Fibroblast of lung (primary cell): ENCODE measurements at places on chromosomes 11 and 22. TPM values are rescaled to one million over a fixed set of nuclear protein-coding genes. Genes with fewer than 3 reads are reported as not detected.

GTSE1 gene
- total RNA-seq: 0.26 and 2.0 TPM in 2 replicates

ACR gene
- not detected in 2 replicates for total RNA-seq

DNA sequence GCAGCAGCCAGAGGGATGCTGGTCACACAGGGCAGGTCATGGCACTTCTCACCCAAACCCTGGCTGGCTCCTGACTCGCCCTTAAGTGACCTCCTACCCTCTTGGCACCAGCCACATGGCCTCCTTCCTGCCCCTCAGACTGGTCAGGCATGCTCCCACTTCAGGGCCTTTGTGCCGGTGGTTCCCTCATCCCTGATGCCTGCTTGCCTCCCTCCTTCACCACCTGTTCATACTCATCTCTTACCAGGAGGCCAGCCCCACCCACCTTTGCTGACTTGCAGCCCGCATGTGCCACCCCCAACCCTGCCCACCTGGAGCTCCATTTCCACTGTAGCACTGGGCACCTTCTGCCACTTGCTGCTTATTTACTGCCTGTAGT, 20.1 kb downstream of the GNAZ start:
- H3K27ac ChIP-seq: no peak overlapping the region
- H3K4me3 ChIP-seq: no peak overlapping the region
- H3K27me3 ChIP-seq: no peaks in the 10 kb centered on the region
- no peaks in the 10 kb centered on the region for H3K4me1 ChIP-seq
- H3K36me3 ChIP-seq: no peaks in the 10 kb centered on the region
- no peak for DNase-seq

DNA sequence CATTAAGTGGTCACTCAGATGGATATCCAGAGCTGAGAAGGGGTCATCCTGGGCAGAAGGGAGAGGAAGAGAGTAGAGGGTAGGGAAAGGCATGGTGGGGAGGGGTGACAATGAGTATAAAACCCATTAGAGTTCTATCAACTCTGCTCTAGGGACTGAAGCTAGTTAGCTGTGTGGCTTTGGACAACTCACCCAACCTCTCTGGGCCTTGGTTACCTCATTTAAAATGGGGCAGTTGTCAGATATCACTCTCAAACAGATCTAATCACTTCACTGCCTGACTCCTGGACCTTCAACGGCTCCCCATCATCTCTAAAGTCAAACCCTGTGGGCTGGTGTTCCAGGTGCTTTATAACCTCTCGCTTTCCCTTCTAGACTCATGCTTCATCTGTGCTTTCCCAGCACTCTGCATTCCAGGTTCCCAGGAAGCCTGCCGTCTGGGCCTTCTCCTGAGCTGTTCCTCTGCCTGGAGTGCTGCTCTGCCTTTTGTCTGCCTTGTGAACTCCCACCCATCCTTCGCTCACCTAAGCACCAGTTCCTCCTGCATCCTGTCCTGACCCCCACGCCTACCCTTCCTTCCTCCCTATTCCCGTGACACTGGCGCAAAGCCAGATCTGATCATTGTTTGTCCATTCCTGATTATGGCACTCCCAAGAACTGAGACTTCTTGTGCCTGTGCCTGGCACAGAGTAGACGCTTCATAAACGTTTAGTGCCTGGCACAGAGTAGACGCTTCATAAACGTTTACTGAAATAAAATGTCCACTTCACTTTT, 22.3 kb upstream of the KCNJ11 start:
- no peaks in the 10 kb centered on the region for H3K36me3 ChIP-seq
- no peaks in the 10 kb centered on the region for H3K4me1 ChIP-seq
- no peak for DNase-seq
- no peak overlapping the region for H3K27ac ChIP-seq

GRCh38 chr22:24189249-24190158, 8.2 kb downstream of the SUSD2 start:
- H3K4me1 ChIP-seq: peaks cover 6% of the 10 kb centered on the region
- no peaks in the 10 kb centered on the region for H3K27me3 ChIP-seq
- H3K27ac ChIP-seq: no peak overlapping the region
- peak; percentile 38 for DNase-seq
- no peak overlapping the region for H3K4me3 ChIP-seq

DNA sequence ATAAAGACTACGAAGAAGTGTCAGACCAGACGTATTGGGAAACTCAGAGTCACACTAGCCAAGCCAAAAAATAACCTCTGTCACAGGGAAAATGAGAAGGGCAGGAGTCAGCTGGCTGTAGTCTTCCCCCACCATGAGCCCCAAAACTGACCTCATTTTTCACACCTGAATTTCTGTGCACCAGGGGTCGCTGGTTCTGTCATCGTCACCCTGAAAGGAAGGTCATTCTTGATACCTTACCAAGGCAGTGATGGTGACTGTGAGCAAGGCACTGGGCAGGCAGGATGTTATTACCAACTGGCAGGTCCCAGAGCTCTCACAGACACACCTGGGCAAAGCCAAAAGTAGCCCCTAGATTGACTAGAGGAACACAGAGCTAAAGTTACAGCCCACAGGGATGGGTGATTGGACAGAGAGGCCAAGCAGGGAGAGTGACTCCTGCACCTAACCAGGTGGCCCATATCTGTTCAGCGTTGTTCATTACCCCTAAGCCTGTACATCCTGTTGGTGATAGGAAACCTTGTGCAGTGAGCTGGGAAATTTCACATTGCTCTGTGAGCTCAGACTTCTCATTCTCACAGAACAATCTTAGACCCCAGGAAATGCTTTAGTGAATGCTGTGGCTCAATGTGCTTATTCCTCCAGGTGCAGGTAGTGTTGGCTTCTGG, 32.3 kb upstream of the OR56A1 start:
- DNase-seq: no peak
- no peak overlapping the region for H3K27ac ChIP-seq
- H3K27me3 ChIP-seq: no peaks in the 10 kb centered on the region
- no peaks in the 10 kb centered on the region for H3K4me1 ChIP-seq
- no peak overlapping the region for H3K4me3 ChIP-seq

DNA sequence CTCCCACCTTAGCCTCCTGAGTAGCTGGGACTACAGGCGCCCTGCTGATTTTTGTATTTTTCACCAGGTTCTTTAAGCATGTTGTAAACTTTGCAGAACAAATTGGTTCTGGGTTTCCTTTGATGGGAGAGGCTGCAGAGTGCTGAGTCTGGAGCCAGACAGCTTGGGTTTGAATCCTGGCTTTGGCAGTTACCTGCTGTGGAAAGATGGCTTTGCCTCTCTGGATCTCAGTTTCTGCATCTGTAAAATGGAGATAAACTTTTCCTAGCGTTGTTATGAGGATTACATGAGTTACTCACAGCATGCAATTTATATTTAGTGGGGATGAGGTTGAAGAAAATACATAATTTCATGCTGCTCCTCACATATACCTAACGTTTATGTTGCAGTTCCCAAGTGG, 19.1 kb downstream of the ZNRF3 start:
- H3K4me3 ChIP-seq: no peak overlapping the region
- no peaks in the 10 kb centered on the region for H3K27me3 ChIP-seq
- no peak for DNase-seq

SLC39A13 gene
- total RNA-seq: 46.0 and 62.9 TPM in 2 replicates

GRAP2 gene
- total RNA-seq: not detected in 2 replicates

DNA sequence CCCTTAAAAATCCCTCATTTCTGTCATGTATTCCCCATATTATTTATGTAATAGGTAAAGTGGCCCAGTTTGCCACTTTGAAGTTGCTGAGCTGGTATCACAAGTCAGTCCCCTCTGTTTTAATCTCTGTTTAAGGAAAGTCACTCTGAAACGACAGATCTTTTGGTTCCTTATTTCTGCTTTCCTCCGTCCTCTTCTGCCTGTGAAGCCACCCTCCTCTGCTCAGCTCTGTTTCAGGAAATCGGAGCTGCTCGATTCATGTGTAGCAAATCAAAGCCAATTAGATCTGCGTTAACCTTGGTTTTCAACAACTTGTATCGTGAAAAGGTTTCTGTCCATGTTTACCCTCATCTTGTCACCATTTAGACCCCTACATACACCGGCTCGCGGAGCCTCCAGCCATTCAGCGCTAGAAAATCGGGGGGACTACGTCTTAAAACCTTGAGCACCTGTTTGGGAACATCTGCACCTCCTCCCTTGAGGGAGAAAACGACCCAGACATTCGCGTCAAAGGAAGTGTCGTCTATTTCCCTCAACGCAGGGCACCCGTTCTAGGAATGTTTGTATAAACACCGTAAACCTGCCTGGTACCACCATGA, 576 bp upstream of the SC5D start:
- H3K27ac ChIP-seq: no peak overlapping the region
- peaks cover 6% of the 10 kb centered on the region for H3K4me1 ChIP-seq
- peak; percentile 13 for DNase-seq
- peaks cover 14% of the 10 kb centered on the region for H3K27me3 ChIP-seq

- H3K36me3 ChIP-seq: no peaks in the 10 kb centered on the region
- no peaks in the 10 kb centered on the region for H3K27me3 ChIP-seq
- no peak overlapping the region for H3K27ac ChIP-seq
- no peak overlapping the region for H3K4me3 ChIP-seq
Measured at GRCh38 chr22:32712644-32713355, 88.7 kb upstream of the TIMP3 start.

- H3K4me3 ChIP-seq: no peak overlapping the region
- no peaks in the 10 kb centered on the region for H3K36me3 ChIP-seq
- H3K27ac ChIP-seq: no peak overlapping the region
- H3K4me1 ChIP-seq: peaks cover 16% of the 10 kb centered on the region
- H3K27me3 ChIP-seq: no peaks in the 10 kb centered on the region
- peak; percentile 67 for DNase-seq
Measured at GRCh38 chr22:20243537-20244249, 24.4 kb downstream of the RTN4R start.

- H3K27me3 ChIP-seq: no peaks in the 10 kb centered on the region
- no peak for DNase-seq
- H3K4me1 ChIP-seq: no peaks in the 10 kb centered on the region
- H3K4me3 ChIP-seq: no peak overlapping the region
- H3K36me3 ChIP-seq: no peaks in the 10 kb centered on the region
Measured at GRCh38 chr11:91272089-91272488, 952.5 kb upstream of the FAT3 start.

- no peaks in the 10 kb centered on the region for H3K4me1 ChIP-seq
- H3K27ac ChIP-seq: no peak overlapping the region
- DNase-seq: no peak
Measured at GRCh38 chr22:30731658-30732057, 37.0 kb downstream of the OSBP2 start.

- H3K27ac ChIP-seq: no peak overlapping the region
- no peaks in the 10 kb centered on the region for H3K27me3 ChIP-seq
- no peaks in the 10 kb centered on the region for H3K4me1 ChIP-seq
- DNase-seq: no peak
- no peak overlapping the region for H3K4me3 ChIP-seq
Measured at GRCh38 chr11:78097666-78098385, 18.2 kb upstream of the NDUFC2 start.

DNA sequence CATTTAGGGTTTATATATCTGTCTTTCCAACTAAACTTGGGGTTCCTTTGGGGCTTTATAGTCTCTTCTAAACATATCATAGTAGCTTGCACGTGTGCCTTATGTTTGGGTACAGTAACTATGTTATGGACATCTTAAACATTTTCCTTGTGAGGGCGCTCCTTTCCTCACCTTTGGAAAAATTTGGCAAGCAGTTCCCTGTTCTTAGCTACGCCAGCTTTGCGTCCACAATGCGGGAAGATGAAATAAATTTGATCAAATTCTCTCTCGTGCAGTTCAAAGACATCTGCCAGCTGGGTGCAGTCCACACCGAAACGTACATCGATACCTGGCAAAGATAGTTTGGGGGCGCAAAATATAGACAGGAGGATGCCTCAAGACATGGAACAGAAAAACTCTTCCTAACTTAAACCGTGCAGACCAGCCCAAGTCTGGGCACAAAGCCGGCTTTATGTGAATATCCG, 548 bp downstream of the FDXACB1 start:
- peak overlapping the region; percentile 100 for H3K27ac ChIP-seq
- no peaks in the 10 kb centered on the region for H3K27me3 ChIP-seq
- H3K36me3 ChIP-seq: no peaks in the 10 kb centered on the region
- DNase-seq: no peak
- H3K4me3 ChIP-seq: peak overlapping the region; percentile 87
- peaks cover 3% of the 10 kb centered on the region for H3K4me1 ChIP-seq

DNA sequence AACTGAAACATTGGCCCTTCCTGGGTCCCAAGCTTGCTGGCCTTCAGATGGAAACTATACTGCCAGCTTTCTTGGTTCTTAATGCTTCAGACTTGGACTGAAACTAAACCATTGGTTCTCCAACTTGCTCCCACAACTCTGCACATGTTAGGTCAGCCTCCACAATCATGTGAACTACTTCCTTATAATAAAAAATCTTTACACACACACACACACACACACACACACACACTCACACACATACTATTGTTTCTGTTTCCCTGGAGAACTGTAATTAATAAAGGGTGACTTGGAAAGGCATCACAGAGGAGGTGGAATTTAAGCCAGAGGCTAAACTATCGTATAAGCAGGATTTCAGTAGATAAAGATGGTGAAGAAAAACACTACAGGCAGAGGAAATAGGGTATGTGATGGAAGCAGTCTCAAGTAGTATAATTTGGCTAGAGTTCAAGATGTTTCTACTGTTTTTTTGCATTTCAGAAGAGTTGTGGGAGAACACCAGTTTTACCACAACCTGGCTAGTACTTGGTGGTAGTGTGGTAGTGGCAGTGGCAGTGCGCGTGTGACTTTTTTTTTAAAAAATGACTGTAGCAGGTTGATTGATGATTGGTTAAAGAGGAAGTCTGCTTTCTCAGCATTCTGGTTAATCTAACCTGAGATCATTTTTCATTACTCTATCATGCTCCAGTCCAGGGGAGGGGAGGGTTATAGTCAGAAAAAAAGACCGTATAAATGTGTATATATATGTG, 70.1 kb downstream of the PDE3B start:
- H3K27me3 ChIP-seq: no peaks in the 10 kb centered on the region
- H3K4me3 ChIP-seq: no peak overlapping the region
- no peak overlapping the region for H3K27ac ChIP-seq
- H3K4me1 ChIP-seq: no peaks in the 10 kb centered on the region
- no peak for DNase-seq

- no peaks in the 10 kb centered on the region for H3K4me1 ChIP-seq
- DNase-seq: no peak
- H3K36me3 ChIP-seq: no peaks in the 10 kb centered on the region
Measured at GRCh38 chr11:67617243-67617953, 10.7 kb downstream of the NDUFV1 start.

SF3A1 gene
- total RNA-seq: 10.8 and 17.0 TPM in 2 replicates

KRTAP5-2 gene
- not detected in 2 replicates for total RNA-seq

DNA sequence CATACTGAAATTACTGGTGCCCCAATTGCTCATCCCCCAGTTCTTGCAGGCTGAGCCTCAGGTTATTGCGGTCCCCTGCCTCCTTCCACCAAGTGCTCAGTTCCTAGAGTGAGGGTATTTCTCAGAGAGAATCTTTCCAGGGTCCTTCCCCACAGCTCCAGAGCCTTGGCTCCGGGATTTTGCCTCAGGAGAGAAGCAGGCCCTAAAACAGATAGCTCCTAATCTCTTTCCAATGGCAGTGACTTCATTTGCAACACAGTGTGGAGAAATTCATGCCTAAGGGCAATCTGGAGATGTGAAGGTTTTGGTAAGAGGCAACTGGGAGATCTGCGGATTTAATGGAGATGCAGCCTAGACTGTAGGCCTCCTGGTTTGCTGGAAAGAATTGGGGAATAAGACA, 2.9 kb downstream of the NF2 start:
- no peak for DNase-seq
- H3K4me1 ChIP-seq: peaks cover 4% of the 10 kb centered on the region
- no peak overlapping the region for H3K4me3 ChIP-seq
- no peaks in the 10 kb centered on the region for H3K36me3 ChIP-seq
- H3K27ac ChIP-seq: no peak overlapping the region
- H3K27me3 ChIP-seq: no peaks in the 10 kb centered on the region
